ENCODE measurements at places on chromosomes 3 and 15.

- DNase-seq, result no peak
These were observed 78.8 kb downstream of the AAGAB start for GRCh38 chr15:67175643-67176071.

DNA sequence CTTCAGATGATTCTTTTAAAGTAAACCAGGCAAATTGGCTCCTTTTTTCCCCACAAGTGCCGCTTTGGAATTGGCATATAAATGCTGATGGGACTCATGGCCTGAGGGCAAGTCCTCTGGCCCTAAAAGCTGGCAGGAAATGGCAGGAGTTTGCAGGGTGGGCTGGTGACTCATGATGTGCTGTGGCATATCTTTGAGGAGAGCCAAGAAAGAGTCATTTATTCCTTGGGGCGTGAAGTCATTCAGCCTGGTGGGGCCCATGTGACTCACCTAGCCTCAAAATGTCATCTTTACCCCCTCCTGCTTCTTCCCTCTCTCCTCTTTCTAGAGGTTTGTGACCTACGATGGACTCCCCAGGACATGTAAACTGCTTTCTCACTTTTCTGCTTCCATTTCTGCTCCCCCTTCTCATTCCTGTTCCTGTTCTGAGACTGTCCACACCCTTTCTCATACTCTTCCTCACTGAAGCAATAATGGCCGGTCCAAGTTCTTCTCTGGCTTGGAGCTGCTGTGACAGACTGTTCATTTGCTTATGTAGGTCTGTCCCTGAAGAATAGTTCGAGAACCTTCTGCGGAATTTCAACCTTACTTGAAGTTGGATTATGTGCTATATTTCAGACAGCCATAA, 326.1 kb downstream of the SATB1 start:
- DNase-seq, result no peak

GRCh38 chr3:121794264-121794983, 40.4 kb downstream of the IQCB1 start:
- no peak for DNase-seq

DNA sequence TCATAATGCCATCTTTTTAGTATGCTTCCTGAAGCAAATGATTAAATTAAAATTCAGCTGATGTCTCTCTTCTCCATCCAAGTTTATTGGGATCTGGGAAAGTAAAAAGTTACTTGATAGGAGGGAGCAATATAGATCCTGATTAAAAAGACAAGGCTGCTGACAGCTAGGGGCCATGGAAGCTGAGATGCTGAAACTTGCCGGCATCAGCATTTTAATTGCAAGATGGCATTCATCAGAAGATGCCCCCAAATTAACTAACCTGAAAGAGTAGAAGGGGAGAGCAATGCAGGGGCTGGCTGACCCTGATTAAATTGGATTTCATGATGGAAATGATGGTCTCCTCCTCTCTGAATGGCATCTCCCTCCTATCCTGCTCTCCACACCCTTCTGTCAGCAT, 31.1 kb downstream of the CPNE4 start:
- no peak for DNase-seq

DNA sequence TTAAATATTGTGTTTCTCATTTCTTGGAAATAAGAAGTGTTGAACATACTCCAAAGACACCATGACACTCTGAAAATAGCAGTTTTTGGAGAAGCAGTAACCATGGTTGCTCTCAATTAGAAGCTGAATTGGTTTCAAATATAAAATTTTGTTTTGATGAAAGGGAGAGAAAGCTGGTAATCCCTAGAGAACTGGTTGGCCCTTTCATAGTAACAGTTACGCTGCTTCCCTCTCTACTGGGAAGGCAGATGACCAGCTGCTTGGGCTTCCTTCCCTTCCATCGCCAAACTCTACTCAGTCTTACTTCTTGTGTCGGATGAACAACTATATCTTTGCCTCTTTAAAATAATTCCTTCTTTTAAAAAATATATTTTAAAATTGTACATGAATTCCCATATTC, 19.2 kb downstream of the LARS2 start:
- DNase-seq, result no peak

DNA sequence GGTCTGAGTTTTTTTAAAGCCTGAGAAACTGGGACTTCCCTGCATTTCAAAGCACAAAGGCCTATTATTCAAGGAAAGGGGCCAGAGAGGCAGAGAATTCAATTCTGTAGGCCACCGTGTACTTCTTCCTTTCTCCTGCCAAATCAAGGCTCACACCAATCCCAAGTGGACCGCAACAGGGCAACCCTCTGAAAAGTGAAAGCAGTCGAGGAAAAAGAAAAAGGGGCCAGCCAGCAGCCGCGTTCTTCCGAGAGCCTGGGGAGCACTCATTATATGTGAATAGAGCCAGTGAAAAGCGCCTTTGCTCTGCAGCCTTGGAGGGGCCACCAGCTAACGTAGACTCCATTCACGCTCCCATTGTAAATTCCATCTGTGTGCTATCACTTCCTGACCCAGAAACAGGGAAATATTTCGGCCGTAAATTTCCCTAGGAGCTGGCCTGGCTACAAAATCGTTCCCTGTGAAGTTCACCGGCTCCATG, 45.9 kb upstream of the THUMPD3 start:
- no peak for DNase-seq

GRCh38 chr15:101609742-101610610, 42.2 kb downstream of the TM2D3 start:
- no peak for DNase-seq
